ENCODE measurements at places on chromosomes 1 and 21.

DNA sequence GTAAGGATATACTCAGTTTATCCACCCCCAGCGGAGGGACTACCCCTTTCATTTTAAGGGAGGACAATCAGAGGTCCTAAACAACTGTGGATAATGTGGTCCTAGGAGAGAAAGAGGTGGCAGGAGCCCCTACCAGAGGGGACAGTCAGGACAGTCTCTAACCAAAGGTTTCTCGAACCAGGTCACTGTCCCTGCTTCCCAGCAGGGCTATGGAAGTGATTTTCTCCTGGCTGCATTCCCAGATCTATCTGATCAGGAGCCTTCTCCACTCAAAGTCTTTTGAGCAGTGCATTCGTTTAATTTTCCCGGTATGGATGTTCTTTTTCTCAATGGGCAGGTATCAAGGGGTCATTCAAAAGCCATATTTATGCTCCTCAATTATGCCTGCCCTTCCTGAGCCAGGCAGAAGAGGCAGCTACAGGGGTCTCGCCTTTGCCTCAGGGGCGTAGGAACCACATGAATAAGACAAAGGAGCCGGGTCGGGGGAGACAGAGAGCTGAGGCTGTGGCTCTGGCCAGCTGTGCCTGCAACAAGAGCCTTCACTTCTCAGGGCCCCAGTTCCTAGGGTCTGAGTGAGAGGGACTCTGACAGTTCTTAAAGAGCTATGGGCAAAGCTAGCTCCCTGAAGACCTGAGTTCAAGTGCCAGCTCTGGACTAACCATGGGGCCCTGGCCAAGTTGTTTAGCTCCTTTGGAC, 62.5 kb upstream of the DMRTB1 start:
- no peak for DNase-seq

- peak; percentile 54 for DNase-seq
Observed at GRCh38 chr1:119674835-119675289, 26.8 kb upstream of the ZNF697 start.

- no peak for DNase-seq
Observed at GRCh38 chr1:26005434-26006105, 7.7 kb upstream of the PAFAH2 start.

DNA sequence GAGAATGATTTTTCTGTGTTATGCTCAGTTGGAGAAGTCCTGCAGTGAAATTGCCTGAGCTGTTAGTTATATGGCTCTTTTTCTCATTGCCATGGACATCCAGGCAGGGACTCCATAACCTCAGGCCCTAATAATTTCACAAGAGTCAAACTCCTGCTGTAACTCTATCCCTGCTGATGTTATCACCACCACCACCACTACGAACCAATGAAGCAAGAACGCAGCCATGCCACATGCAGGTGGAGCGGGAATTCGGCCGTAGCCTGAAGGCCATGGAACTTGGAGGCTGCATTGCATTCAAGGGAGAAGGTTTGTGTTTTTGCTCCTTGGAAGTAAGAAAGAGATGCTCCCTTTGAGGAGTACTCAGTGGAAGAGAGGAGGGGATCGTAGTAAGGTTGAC, 16.8 kb upstream of the DLGAP3 start:
- DNase-seq, result no peak

DNA sequence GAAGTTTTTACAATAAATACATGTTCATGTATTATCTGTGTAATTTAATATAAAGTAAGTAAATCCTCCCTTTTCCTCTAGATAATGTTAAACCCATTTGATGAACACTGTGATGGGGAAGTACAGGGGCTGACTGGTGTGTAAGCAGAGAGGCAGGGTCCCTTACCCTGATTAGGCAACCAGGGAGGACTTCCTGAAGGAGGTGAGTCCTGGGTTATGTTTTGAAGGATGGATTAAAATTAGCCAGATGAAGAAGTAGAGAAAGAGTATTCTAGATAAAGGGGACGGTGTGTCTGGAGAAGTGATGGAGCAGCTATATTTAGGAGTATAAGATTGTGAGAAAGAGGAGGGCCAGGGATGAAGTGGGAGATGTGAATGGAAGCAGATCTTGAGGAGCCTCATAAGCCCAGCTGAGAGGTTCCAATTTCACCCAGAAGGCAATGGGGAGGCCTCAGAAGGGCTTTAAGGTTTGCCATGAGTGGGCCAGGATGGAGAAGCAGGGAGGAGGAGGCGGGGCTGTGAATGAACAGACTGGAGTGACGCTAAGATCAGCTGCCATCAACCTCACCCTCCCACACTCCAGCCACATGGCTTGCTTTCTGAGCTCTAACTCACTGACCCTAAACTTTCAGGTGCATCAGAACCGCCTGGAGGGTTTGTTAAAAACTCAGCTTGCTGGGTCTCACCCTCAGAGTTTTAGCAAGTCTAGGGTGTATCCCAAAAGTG, 30.9 kb upstream of the ID3 start:
- DNase-seq, result peak; percentile 81

- DNase-seq, result no peak
Observed at GRCh38 chr21:38819719-38820159, 14.0 kb downstream of the ETS2 start.

DNA sequence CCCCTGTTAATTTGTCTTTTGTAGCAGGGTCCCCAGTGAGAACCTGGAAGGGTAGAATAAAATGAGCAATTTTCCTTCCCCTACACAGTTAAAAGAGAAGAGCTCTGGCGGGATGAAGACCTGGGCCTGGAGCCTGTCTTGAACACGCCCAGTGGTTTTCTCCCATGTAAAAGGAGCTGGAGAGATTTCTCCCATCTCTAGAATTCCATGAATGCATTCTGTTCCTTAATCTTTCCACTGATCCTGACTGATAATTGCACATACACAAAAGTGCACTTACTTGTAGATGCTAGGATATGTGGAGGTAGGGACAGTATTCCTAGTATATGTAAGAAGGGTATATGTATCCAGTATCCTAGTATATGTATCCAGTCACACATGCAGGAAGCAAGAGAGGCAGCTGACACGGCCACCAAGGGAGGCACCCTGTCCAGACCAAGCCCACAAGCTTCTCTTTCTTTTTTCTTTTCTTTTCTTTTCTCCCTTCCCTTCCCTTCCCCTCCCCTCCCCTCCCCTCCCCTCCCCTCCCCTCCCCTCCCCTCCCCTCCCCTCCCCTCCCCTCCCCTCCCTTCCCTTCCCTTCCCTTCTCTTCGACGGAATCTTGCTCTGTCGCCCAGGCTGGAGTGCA, 11.9 kb upstream of the PKNOX1 start:
- no peak for DNase-seq

GRCh38 chr1:207029701-207030521, 2.6 kb downstream of the C1orf116 start:
- DNase-seq, result no peak

- no peak for DNase-seq
Observed at GRCh38 chr1:159985473-159985872, 31.4 kb upstream of the SLAMF9 start.

DNA sequence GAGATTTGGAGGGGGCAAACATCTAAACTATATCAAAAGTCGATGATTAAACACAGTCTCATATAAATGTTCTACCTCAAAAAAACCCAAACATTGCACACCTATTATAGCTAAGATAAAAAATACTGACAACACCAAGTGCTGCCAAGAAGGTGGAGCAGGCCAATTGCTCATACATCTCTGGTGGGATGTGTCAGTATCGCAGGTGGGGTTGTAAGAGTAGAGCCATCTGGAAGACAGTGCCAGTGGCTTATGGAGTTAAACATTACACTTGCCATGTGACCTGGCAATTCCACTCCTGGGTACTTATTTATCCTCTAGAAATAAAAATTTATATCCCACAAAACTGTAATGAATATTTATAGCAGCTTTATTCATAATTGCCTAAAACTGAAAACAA, 213.4 kb downstream of the DISC1 start:
- no peak for DNase-seq

- DNase-seq, result peak; percentile 50
Observed at GRCh38 chr1:232923739-232924386, 26.5 kb upstream of the NTPCR start.

- DNase-seq, result no peak
Observed at GRCh38 chr1:38151399-38151798, 104.8 kb upstream of the POU3F1 start.

- DNase-seq, result no peak
Observed at GRCh38 chr1:43444151-43444828, 9.4 kb downstream of the HYI start.
